HFFc6 (cell line): ENCODE measurements at places on chromosomes 1 and 21.

DNA sequence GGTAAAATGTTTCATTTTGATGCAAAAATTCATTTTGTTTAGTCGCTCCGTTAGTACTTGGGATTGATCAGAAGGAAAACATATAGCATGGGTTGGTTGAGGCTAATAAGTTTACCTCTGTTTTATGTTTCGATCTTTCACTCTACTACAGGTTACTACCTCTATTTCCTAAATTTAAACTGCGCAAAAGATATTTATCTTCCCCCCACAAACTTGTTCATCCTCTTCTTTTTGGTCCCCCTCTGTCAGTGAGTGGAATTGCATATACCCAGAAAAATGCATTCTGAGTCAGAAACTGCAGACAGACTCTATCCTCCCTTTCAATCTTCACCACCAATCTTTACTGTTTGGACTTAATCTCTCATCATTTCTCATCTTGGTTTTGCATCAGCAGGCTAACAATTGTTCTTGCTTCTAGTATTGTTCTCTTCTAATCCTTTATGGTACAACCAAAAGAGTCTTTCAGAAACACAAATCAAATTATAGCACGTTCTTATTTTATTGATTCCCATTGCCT, 316.0 kb upstream of the ADGRL4 start:
- DNase-seq: peak; percentile 59

- no peak for DNase-seq
These were observed 22.2 kb downstream of the MKNK1 start for GRCh38 chr1:46581681-46582455.

- peak; percentile 76 for DNase-seq
These were observed 892 bp downstream of the TYW3 start for GRCh38 chr1:74733604-74734484.

DNA sequence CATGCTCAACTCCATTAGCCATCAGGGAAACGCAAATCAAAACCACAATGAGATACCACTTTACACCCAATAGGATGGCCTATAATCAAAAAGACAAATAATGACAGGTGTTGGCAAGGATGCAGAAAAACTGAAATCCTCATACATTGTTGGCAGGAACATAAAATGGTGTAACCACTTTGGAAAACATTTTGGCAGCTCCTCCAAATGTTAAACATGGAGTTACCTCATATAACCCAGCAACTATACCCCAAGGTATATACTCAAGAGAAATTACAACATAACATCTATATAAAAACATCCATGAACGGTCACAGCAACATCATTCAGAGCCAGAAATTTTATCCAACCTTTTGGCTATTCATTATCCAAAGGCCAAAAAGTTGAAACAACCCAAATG, 11.6 kb downstream of the EIF4G3 start:
- no peak for DNase-seq

- no peak for DNase-seq
These were observed 497.4 kb downstream of the SIPA1L2 start for GRCh38 chr1:232132572-232132971.

DNA sequence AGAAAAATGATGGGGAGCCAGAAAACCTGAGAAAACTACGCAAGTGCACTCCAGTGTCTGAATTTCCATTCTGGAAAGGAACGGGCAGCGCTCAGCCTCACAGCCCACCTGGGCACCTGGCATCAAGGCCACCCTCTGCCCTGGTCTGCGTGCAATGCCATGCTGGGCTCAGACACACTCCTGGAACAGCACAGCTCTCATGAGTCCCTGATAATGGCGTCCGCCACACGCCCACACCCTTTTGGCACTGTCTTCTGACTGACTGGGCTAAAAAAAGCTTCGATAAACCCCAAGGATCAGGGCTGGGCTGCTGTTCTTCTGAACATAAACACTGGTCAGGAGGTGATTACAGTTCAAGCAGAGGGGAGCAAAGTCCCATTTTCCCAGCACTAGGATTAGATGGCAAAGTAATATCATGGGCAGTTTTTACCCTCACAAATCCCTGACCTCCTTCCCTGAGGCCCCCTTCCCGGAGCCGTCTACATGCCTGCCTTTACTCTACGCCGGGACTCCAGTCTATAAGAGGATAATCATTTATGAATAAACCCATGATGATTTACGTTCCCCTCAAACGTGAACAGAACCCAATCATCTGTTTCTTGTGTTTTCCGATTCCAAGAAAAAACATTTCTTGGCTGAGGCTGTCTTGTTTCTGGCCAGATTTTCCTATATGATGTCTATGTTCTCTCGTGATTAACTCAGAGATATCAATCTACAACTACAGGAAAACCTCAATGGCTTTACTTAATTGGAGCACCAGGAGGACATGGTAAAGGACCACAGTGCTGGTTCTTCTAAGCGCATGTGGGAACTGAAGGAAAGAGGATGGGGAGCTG, 22.6 kb downstream of the RCAN1 start:
- DNase-seq: no peak

DNA sequence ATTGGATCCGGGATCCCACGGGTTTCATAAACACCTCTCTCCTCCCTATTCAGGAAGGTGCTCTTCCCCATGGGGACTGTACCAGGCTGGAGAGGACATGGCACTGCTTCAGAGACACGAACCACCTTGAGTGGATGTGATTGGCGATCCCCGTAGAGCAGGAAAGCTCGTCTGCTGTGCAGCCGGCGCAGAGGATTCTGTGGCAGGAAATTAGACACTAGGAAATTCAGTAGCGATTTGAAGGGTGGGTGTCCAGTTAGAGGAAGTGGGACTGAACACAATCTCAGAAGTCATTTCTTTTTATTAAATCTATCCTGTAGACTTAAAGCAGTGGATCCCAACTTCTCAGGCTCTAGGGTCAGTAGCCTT, 767 bp downstream of the PDIK1L start:
- DNase-seq: no peak

DNA sequence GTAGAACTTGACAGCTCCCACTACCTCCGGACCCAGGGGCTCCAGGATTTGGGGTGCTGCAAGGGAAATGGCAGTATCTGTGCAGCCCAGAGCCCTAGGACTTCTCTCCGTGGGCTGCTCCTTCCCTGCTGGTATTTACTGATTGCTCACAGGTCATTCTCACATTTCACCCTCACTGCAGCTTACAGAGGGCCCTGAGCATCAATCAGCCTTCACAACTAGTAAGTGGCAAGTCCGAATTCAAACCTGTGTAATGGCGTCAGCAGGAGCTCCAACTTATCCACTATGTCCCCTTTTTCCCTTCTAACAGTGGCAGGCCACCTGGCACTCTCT, 32.4 kb downstream of the PIK3C2B start:
- no peak for DNase-seq

- DNase-seq: no peak
These were observed 81.8 kb downstream of the AJAP1 start for GRCh38 chr1:4736254-4736653.

GRCh38 chr1:48659801-48660200, 116.9 kb downstream of the BEND5 start:
- no peak for DNase-seq

GRCh38 chr1:111139324-111139955, 453 bp downstream of the DRAM2 start:
- DNase-seq: peak; percentile 38

GRCh38 chr1:50416150-50416527, 7.1 kb downstream of the DMRTA2 start:
- no peak for DNase-seq

- no peak for DNase-seq
These were observed 40.4 kb downstream of the MPZL1 start for GRCh38 chr1:167762061-167762746.

DNA sequence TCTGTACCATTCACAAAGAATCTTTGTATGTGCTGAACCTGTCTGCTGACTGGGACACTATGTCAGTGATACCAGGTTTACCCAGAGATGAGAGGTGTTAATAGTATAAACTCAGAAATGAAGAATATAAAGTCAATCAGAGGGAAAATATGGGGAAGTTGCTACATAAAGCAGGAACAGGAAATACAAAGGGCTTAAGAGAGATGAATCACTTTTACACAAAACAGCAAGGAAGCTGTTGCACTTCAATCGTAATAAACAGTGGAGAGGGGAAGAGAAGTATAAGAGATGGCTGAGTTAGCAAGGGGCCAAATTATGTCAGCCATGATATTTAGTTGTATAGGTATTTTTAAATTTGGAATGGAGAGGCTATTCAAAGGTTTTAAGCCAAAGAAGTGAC, 890.2 kb upstream of the NCAM2 start:
- DNase-seq: no peak

GRCh38 chr1:100767176-100767890, 47.8 kb downstream of the VCAM1 start:
- no peak for DNase-seq

GRCh38 chr21:27206368-27206982, 239.6 kb upstream of the ADAMTS5 start:
- DNase-seq: peak; percentile 45

- DNase-seq: peak; percentile 50
These were observed 25.9 kb upstream of the DNAJC11 start for GRCh38 chr1:6727535-6727934.

DNA sequence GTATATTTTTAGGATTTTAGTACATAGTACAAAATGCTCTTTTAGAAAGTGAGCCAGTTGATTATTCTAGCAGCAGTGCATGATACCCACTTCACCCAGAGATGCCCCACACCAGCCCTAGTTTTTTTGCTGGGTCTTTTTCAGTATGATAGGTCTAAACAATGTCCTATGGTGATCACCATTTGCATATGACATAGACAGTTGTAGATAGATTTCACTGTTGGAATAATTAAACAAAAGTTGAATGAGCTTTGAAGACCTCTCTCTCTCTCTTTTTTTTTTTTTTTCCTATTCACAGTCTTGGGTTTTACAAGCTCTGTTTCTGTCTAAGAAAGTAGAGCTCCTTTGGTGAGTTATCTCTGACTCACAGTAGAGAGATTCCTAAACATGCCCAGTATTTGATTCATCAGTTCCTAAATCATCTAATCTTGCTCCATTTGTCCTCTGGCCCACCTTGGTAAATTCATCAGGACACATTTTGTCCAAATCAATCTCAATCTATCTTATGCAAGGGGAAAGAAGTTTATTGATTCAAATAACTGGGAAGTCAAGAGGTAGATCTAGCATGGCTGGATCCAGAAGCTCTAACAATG, 44.7 kb upstream of the VAV3 start:
- peak; percentile 52 for DNase-seq

GRCh38 chr1:31923901-31924535, 14.2 kb downstream of the PTP4A2 start:
- no peak for DNase-seq

DNA sequence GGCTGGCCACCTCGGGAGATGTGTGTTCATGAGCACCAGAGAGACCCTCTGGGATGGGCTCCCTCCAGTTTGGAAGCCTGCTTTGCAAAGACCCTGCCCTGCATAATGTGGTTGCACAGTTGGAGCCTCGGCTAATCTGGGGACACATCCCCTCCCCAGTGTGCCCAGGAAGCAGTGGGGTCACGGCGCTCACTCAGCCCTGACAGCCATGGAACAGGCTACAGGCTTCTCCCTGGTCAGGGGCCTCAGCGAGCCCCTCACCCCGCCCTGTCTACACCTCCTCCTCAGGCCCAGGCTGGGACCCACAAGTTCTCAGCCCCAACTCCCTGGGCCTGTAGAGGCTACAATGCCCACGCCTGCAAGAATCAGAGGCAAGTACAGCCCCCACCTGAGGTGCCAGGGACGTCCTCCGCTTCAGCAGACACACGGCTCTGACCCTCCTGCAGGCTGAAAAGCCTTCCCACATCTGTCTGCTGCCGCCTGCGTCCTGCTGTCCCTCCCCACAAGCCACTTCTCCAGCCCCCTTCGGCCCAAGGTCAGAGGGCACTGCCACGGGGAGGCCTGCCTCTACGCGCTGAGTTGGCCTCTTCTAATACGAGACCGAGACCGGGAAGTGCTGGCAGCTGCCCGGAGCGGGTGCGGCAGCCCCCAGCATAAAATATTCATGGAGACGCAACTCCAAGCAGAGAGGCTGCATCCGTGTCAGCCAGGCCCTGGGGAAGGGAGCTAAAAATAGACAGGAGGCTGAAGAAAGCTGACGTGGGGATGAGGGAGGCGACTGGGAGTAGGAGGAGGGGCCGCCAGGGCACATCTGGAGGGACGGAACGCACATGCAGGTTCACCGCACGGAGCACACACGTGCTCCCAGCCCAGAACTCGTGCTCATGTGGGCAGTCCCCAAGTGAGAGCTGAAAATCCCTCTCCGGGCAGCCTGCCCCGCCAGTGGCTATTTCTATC, 15.2 kb upstream of the GPR153 start:
- DNase-seq: peak; percentile 71

DNA sequence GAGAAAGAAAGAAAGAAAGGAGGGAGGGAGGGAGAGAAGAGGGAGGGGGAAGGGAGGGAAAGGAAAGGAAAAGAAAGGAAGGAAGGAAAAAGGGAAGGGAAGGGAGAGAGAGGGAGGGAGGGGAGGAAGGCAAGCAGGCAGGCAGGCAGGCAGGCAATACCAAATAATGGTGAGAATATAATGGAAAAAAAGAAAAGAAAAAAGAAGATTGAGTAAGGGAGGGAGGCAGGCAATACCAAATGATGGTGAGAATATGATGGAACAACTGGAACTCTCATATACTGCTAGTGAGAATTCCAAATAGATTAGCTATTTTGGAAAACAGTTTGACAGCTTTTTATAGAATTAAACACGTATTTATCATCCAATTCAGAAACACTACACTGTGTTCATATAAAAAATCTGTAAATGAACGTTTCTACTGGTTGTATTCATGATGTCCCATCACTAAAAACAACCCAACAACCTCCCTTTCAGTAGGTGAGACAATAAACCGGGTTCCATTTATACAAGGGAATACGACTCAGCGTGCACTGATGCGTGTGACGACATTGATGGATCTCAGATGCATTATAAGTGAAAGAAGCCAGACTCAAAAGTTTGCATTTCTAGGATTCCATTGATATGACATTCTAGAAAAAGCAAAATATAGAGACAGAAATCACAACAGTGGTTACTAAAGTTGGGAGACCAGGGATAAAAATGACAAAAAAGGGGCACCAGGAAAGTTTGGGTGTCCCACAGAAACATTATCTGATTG, 226.4 kb downstream of the DSCAM start:
- DNase-seq: no peak

- no peak for DNase-seq
These were observed 756.0 kb upstream of the ADGRL2 start for GRCh38 chr1:81044708-81045107.

- no peak for DNase-seq
These were observed 1.6 kb downstream of the TNNI1 start for GRCh38 chr1:201419746-201420607.

GRCh38 chr1:13964768-13965167, 264.8 kb downstream of the PRDM2 start:
- DNase-seq: no peak

DNA sequence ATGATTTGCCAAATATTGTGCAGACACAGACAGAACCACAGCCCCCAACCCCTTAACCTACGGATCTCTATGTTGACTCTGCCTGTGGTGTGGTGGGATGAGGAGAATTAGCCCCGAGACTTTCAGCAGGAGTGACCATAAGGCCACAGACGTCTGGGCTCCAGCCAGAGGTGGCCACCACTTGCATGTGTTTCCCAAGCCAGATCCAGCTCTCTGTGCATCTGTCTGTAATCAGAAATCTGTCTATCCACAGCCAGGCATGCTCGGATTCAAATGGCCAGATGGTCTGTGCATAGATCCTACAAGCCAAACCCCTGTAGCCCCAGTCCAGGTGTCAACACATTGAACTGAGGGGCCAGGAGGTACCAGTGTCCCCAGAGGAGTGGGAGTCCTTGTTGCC, 140.6 kb downstream of the SYF2 start:
- no peak for DNase-seq
